Neural crest cell (in vitro differentiated cells): ENCODE measurements at places on chromosomes 6 and 20.

DNA sequence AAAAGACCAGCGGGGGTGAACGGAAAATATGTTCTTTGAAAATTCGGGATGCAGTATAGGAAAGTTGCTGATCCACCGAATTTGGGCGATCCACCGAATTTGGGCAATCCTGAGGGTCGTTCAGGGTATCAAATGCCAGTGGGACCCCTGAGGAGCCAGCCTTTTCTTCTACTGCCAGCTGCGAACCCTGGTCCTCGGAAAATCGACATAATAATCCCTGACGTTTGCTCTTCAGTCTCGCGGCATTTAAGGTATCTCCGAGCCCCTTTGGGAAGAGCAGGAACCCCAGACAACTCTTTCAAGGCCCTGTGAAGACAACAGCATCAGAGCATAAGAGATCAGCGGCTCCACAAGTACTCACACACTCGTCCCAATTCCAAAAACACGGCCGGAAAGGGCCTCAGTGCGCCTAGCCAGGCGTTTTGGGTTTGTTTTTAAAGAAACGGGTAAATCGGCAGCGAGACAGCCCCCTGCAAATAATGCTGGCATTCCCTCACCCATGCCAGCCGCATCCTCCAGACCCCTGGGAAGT is 1.0 kb downstream of the SIM1 start:
- DNase-seq: no peak

- DNase-seq: no peak
Measured at GRCh38 chr20:1002682-1003561, 811 bp upstream of the RSPO4 start.

DNA sequence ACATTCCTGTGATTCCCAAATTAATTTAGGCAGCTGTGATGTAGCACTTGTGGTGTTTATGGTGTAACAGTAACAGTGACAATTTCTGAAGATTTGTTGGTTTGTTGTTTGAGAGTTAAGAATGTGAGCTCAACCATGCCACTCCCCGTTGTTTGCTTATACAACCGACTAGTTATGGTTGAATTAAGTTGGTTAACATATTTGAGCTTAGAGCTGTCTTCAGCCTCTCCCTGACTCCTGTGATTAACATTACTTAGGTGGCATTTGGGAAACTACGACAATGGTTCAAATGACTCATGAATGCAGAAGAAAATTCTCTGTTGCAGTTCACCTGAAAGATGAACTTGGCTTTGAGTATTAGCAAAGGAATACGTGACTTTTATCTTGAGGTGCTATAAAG is 35.9 kb upstream of the PRL start:
- no peak for DNase-seq

DNA sequence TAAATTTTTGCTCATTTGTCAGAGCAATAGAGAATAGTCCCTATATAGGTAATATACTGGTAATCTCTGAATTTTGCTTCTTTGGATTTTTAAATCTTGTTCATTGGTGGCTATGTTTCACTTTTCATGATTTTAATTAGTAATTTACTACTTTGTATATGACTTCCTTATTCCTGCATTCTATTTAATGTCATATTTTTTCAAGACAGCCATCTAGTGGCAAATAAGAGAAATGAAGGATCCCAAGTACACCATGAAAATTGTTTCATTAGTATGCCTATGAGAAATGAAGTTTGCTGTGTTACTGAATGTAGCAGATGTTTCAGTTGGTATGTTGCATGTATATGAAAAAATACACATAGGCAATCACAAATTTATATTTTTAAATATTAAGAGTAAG is 82.4 kb downstream of the ZNF292 start:
- DNase-seq: no peak

DNA sequence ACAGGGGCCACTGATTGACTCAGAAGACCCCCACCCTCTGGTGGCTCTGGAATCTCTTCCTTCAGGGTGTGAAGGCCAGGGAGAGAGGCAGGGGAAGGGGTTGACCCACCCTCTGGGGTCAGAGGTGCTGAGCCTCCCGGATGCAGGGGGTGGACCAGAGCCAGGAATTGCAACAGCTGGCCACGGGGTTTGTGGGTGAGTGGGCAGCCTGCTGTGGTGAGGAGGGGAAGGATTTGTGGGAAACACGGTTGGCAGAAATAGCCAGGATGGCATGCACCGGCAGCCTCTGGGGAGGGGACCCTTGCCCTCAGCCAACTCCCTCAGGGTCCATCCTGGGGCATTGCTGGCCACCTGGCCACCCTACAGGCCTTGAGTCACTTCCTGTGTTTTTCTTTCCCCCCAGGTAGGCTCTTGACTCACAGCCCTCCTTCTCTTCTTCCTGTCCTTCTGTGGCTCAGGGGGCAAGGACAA is 92.8 kb downstream of the MRPL14 start:
- no peak for DNase-seq

GRCh38 chr20:2507875-2508630 is 662 bp downstream of the ZNF343 start:
- no peak for DNase-seq

GRCh38 chr6:126123226-126123625 is 136.9 kb downstream of the TRMT11 start:
- no peak for DNase-seq

DNA sequence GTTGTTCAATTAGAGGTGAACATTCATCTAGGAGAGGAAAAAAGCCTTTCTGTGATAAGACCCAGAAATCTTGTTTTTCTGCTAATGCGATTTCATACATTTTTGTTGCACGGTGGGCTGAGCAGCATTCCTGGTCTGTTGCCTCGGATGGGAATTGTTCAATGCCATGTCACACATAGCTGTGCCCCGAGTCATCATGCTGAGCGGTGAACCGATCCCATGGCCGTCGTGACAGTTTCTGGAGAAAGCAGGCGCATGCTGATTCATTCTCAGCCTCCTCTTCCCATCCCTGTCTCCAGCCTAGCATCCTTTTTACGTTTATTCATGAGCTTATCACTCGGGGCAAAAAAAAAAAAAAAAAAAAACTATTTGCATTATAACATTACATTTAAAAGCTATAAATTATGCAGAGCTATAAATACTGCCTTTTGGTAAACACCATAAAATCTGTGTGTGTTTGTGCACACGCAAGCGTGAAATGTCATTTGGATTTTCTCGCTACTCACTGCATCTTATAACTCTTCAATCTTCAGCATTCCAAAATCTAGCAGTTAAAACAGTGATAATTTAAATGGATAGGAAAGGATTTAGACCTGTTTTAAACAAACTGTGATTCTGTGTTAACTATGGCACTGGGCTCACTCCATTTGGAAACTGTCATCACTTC is 58.9 kb upstream of the IFNGR1 start:
- DNase-seq: no peak

DNA sequence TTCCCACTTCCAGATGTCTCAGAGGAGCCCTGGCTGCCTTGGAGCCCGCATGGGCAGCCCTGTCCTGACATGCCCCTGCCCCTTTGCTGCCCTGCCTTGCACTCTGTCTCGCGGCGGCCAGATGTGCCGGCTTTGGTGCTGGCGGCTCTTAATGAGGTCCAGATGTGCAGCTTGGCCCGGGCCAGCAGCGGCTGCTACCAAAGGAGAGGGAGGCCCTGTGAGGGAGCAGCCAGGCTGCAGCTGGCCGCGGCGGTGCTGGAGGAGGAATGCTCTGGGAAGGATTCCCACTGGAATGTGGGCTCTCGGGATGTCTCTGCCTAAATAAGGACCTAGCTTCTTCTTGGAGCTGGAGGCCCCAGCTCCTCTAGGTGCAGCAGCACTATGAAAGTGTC is 72.4 kb downstream of the FGD2 start:
- DNase-seq: peak; percentile 14

- no peak for DNase-seq
Measured at GRCh38 chr6:150408842-150409241, 40.0 kb downstream of the IYD start.
